Natural killer cell (primary cell): ENCODE measurements at places on chromosomes 5 and 9. TPM values are rescaled to one million over a fixed set of nuclear protein-coding genes. Genes with fewer than 3 reads are reported as not detected.

- H3K4me3 ChIP-seq: no peak overlapping the region
- H3K27me3 ChIP-seq: peaks cover 2% of the 10 kb centered on the region
- DNase-seq: no peak
- no peak overlapping the region for H3K27ac ChIP-seq
- H3K4me1 ChIP-seq: no peaks in the 10 kb centered on the region
- no peaks in the 10 kb centered on the region for H3K36me3 ChIP-seq
These were observed 408.8 kb downstream of the ADGRV1 start for GRCh38 chr5:90967443-90967842.

The ANXA2R gene
- total RNA-seq: 34.3 TPM

The SPINK6 gene
- total RNA-seq: not detected

- no peak for DNase-seq
- H3K4me3 ChIP-seq: no peak overlapping the region
- peaks cover 8% of the 10 kb centered on the region for H3K36me3 ChIP-seq
- no peak overlapping the region for H3K27ac ChIP-seq
These were observed 48.4 kb downstream of the SECISBP2 start for GRCh38 chr9:89366711-89367110.

DNA sequence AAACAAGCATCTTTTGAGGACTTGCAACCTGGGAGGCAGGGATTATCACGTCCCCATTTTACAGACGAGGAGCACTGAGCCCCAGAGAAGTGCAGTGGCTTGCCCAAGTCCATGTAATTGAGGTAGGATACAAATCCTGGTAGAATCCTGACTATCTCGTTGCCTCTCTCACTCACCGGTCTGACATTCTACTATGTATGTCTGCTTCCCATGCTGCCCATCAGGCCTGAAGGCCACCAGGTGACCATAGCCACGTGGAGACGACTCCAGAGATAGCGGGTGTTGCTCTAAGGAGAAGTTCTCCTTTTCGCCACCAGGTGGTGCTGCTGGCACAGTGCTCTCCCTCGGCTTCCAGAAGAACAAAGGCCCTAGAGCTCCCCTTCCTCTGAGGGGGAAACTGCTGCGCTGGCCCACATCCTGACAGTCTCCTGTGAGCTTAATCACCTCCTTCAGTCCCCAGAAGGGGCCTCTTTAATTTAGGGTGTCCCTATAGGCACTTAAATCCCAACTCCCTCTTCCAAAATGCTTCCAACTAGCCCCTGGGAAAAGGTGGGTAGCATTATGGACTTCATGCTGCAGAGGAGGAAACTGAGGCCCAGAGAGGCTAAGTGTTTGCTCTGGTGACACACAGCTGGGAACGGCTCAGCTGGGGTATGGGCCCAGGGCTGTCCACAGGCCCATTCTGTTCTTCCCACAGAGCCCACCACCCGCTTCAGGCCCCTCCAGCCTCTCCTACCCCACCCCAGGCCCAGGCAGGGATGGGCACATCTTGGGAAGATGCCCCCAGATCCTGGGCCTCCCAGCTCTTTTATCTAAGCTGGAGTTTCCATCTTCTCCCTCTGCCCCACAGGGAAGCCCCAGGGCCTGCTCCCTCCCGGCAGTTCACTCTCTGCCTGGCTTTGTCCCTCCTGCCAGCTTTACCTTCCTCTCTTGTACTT lies 6.4 kb downstream of the SLC34A1 start:
- peak; percentile 83 for DNase-seq
- no peaks in the 10 kb centered on the region for H3K36me3 ChIP-seq
- H3K4me3 ChIP-seq: no peak overlapping the region
- no peaks in the 10 kb centered on the region for H3K27me3 ChIP-seq
- peaks cover 59% of the 10 kb centered on the region for H3K4me1 ChIP-seq

DNA sequence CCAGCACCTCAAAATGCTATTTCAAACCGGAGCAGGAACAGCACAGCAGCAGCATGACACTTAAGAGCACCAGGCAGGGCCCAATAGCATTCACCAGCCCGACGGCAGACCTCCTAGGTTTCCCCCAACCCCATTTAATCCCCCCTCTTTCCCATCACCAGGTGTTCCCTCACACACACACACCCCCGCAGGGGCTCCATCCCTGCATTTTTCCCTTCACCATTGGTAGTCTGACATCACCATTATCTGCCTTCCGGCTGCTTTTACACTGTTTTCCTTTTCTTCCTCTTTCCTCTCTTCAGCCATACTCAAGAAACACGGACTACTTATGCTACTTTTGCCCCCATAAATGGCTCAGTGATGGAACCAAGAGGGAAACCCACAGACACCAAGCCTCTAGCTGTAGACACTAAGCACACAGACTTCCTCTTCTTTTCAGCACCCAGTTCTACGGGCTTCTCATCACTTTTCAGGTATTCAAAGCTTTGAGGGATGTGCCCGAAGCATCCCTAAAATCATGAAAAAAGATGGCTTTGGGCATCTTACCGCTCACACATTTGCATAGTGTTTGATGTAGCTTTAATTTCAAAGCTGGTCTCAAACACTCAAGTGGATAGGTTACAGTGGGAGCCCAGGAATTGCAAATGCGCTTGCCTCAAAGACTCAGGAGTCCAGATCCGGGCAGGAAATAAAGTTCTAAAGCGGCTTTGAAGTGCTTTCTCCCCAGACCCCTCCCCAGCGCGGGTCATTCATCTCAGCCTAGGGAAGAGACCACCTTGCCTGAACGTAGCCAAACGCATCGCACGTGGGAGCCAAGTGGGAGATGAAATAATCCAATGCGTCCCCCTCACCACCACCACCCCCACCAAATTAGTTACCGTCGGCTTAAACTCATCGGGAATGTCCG lies 141.5 kb downstream of the TSSK1B start:
- H3K4me1 ChIP-seq: peaks cover 23% of the 10 kb centered on the region
- H3K4me3 ChIP-seq: peak overlapping the region; percentile 81
- H3K27me3 ChIP-seq: peaks cover 37% of the 10 kb centered on the region
- peak; percentile 36 for DNase-seq
- no peak overlapping the region for H3K27ac ChIP-seq

The XRCC4 gene
- 7.0 TPM for total RNA-seq

The GLDC gene
- total RNA-seq: 4.6 TPM

DNA sequence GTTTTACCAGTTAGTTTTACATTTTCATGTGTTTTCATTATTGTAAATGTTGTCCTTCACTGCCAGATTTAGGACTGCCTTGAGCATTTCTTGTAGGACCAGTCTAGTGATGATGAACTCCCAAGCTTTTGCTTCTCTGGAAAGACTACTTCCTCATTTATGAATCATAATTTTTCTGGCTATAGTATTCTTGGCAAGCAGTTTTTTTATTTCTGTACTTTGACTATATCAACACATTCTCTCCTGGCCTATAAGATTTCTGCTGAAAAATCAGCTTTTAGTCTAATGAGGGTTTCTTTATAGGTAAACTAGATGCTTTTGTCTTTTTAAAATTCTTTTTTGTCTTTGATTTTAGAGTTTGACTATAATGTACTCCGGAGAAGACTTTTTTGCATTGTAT lies 256.8 kb upstream of the GRAMD2B start:
- H3K27ac ChIP-seq: no peak overlapping the region
- H3K36me3 ChIP-seq: no peaks in the 10 kb centered on the region
- H3K4me3 ChIP-seq: no peak overlapping the region

- no peak overlapping the region for H3K27ac ChIP-seq
- H3K4me3 ChIP-seq: no peak overlapping the region
- H3K27me3 ChIP-seq: no peaks in the 10 kb centered on the region
- no peaks in the 10 kb centered on the region for H3K4me1 ChIP-seq
These were observed 291.8 kb upstream of the DAB2 start for GRCh38 chr5:39716532-39717028.

DNA sequence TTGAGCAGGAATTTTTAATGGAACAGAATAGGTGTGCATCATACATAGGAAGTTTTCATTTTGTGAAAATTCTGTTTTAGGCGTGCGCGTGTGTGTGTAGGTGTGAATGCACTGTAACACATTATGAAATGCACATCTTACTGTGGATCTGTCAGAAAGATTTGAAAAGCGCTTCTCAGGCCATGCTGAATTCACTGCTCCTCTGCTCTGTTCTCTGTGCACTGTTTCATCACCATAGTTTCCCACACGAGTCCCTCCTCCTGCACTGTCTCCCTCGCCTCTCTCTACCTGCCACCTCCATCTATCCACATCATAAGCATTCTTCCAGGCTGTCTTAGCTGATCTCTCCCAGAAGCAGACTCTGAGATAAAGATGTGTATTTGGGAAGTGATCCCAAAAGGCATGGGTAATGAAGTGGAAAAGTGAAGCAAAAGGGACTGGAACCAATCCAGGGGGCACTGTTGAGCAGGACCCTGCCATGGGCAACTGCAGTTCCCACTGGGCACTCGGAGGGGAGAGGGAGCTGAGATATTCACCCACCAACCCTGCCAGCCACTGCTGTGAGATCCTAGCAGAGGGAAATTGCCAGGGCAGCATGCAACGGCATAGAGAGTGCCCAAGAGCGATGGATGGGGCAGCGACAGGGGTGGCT lies 65.9 kb downstream of the GABBR2 start:
- DNase-seq: no peak
- no peak overlapping the region for H3K27ac ChIP-seq
- no peaks in the 10 kb centered on the region for H3K36me3 ChIP-seq
- peaks cover 2% of the 10 kb centered on the region for H3K27me3 ChIP-seq
- H3K4me1 ChIP-seq: no peaks in the 10 kb centered on the region

DNA sequence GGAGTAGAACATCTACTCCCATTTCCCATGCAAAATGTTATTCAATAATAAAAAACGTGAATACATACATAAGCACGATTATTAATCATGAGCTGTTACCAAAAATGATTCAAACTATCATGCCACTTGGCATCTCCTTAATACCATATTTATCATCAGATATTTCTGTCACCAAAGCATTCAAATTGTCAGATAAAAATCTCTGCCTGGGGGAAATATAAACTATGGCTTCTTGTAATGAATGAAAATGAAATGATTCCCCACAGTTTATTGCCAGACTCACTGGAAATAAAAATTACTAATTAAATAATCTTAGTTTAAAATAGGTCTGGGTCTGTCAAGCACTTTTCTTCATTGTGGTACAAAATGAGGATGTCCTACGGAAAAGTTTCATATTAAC lies 265.4 kb downstream of the EDIL3 start:
- no peak overlapping the region for H3K27ac ChIP-seq
- no peaks in the 10 kb centered on the region for H3K36me3 ChIP-seq
- H3K4me1 ChIP-seq: no peaks in the 10 kb centered on the region
- no peaks in the 10 kb centered on the region for H3K27me3 ChIP-seq
- no peak overlapping the region for H3K4me3 ChIP-seq

The TXNDC8 gene
- not detected for total RNA-seq

The LCN9 gene
- not detected for total RNA-seq

- H3K27me3 ChIP-seq: no peaks in the 10 kb centered on the region
- no peak overlapping the region for H3K4me3 ChIP-seq
- H3K36me3 ChIP-seq: no peaks in the 10 kb centered on the region
- no peak for DNase-seq
- no peak overlapping the region for H3K27ac ChIP-seq
These were observed 167.0 kb upstream of the ZNF618 start for GRCh38 chr9:113708821-113709713.

The ANKRD18A gene
- total RNA-seq: not detected

DNA sequence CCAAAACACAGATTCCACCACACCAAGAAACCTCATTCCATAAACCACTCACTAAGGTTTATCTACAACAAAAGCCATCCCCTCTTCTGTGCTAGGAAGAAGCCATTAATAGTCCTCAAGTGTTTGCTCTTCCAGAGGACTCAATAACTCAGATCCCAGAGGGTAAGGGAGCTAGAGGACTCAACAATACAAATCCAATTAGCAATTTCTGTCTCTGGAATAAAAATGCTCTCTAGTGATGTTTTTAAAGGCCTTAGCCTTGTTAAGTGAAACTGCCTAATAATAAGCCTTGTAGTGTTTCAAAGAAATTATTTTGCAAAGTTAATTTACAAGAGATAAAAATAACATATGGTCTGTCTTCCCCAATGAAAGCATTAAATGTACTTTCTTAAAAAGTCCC lies 942.4 kb downstream of the CDH12 start:
- no peak for DNase-seq
- no peak overlapping the region for H3K27ac ChIP-seq
- H3K36me3 ChIP-seq: no peaks in the 10 kb centered on the region

The CER1 gene
- not detected for total RNA-seq

The SLC22A4 gene
- total RNA-seq: 0.27 TPM

The SH3GL2 gene
- not detected for total RNA-seq

GRCh38 chr5:36125868-36126267 lies 25.8 kb downstream of the LMBRD2 start:
- no peaks in the 10 kb centered on the region for H3K4me1 ChIP-seq
- no peak for DNase-seq
- H3K27me3 ChIP-seq: no peaks in the 10 kb centered on the region
- H3K36me3 ChIP-seq: peaks cover 25% of the 10 kb centered on the region
- no peak overlapping the region for H3K4me3 ChIP-seq
- no peak overlapping the region for H3K27ac ChIP-seq

DNA sequence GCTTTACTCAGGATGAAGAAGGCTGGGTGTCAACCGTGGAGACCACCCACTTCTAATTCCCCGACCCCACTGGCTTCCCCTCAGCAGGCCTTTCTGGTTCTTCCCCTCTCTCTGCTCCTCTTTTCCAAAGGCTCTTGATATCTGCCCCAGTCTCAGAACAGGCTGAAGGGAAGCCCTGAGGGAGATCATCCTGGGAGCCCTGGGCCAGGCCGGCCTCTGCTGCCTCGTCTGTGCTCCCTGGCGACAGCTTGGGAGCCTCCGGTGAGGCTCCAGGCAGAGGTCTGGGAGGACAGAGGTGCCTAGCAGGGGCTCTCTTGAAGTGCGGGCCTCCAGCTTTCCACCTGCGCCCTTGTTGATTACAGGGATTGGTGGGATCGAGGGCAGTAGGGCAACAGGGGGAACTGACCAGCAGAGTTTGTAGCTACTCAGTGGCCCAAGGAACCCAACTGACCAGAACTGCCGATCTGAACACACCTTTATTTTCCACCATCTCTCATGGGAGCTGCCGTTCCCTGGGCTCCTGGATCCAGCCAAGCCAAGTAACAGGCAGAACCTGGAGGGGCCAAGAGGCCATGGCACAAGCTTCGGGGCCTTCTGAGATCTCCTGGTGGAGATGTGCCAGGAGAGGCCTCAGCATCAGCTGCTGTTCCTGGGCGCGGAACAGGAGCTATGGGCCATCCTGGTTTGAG lies 198.5 kb downstream of the CACNA1B start:
- DNase-seq: peak; percentile 8
- no peak overlapping the region for H3K27ac ChIP-seq
- no peaks in the 10 kb centered on the region for H3K36me3 ChIP-seq
- H3K4me1 ChIP-seq: no peaks in the 10 kb centered on the region

The C5orf63 gene
- total RNA-seq: 10.4 TPM

DNA sequence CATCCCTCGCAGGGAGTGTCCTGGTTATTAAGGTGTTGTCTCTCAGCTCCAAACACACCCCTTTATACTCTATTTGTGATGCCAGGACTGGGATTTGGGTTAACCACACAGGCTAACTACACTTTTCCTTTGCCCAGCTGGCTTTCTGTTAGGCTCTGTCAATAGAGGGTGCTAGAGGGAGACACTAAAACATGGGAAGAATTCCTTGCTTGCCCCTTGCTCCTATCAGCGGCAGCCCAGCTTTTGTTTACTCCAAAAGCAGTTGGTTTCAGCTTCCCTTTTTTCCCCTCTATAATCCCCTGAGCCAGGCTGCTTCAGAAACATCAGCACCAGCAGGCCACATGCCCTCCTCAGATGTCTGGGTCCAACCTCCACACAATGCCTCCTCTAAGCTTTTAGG lies 297.1 kb downstream of the KCTD16 start:
- DNase-seq: no peak
- no peaks in the 10 kb centered on the region for H3K27me3 ChIP-seq
- no peaks in the 10 kb centered on the region for H3K36me3 ChIP-seq
- no peaks in the 10 kb centered on the region for H3K4me1 ChIP-seq
